Retinal pigment epithelial cell (primary cell): ENCODE measurements at places on chromosomes 2 and 18.

GRCh38 chr18:27921904-27922751, 254.8 kb downstream of the CDH2 start:
- DNase-seq = peak; percentile 100

GRCh38 chr18:57436191-57436964, 1.2 kb downstream of the ONECUT2 start:
- DNase-seq = no peak

GRCh38 chr2:39772086-39772811, 6.8 kb downstream of the THUMPD2 start:
- DNase-seq = no peak

DNA sequence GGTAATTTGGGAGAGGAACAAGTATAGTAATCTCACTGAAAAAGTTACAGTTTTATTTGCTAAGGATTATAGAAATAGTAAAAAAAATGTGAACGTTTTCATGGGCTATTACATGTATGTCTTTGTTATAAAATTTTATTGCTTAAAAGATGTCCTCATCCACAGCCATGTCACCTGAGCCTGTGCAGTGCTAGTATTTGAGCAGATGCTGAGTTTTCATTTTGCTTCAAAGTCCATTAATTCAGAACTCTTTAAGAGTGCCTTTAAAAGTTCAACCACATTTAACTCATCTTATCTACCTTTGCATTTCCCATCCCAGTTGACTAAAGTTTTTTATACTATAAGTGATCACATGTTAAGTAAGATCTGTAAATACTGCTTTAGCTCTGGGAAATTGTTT, 52.6 kb downstream of the DPP10 start:
- no peak for DNase-seq

DNA sequence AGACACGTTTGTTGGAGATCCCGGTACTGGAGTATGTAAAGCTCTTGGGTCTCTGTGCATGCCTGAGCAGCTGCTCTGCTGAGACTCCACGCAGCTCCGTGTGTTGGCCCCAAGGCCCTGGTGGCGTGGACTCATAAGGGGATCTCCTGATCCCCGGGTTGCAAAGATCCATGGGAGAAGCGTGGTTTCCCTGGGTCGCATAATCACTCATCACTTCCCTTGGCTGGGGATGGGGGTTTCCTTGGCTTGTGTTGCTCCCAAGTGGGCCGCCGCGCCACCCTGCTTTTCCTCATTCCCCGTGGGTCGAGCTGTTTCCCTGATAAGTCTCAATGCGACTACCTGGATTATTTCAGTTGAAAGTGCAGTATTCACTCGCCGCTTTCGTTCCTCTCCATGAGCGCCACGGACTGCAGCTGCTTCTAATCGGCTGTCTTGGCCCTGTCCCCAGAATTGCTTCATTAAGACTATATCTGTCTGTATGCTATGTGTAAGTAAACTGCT, 76.0 kb downstream of the EPC2 start:
- peak; percentile 17 for DNase-seq

- no peak for DNase-seq
Measured at GRCh38 chr2:46303233-46303632, 6.0 kb downstream of the EPAS1 start.

DNA sequence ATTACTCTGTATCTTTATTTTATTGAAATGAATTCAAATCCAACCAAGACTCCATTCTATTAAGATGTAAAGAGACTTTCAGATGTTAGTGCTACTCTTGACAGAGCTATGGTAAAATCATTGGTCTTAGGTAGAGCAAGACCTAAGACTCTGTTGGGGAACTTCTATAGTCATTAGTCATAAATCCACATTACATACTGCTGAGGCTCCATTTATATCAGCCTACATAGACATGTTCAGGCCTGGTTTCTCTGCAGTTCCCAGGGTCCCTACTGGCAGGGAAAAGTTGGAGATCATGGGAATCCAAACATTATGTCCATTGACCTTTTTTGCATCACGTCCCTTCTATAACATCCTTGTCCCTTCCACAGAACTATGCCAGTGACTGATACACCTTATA, 580.4 kb upstream of the ZEB2 start:
- no peak for DNase-seq

DNA sequence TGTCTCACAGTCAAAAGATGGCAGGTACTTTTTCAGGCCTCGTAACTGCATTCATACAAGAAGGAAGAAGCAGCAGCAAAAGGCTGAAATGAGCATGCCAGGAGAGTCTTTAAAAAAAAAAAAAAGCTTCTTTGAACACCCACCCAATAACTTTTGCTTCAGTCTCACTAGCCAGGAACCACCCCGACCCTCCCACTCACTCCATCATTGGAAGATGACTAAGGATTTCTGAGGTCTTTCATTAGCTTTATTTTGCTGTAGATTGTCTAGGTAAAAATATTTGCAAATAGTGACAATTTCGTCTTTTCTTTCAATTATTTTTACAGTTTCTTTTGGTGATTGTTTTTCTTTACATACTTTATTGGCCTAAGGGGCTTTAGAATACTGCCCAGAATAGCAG, 37.9 kb downstream of the RBBP8 start:
- no peak for DNase-seq

- DNase-seq = no peak
Measured at GRCh38 chr2:44926957-44927356, 14.5 kb upstream of the SIX3 start.

GRCh38 chr2:27710640-27711430, 47.1 kb downstream of the SLC4A1AP start:
- no peak for DNase-seq

GRCh38 chr18:35026407-35027061, 14.7 kb upstream of the MAPRE2 start:
- no peak for DNase-seq

- no peak for DNase-seq
Measured at GRCh38 chr2:174535083-174535482, 48.3 kb upstream of the GPR155 start.

DNA sequence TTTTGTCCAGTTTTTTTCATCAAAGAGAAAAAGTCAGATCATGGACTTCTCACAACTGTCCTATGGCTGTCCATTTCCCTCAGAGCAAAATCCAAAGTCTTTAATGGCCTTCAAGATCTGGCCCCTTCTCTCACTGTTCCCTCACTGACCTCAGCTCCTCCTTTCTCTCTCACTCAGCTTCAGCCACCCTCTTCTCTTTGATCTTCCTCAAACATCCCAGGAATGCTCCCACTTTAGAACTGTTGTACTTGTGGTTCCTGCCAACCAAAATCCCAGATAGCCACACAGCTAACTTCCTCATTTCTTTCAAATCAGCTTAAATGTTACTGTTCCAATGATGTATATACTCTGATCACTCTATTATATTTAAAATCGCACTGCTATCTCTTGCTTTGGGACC, 82.9 kb downstream of the NUP35 start:
- DNase-seq = peak; percentile 35

GRCh38 chr2:155218292-155218924, 519.9 kb downstream of the KCNJ3 start:
- DNase-seq = no peak

DNA sequence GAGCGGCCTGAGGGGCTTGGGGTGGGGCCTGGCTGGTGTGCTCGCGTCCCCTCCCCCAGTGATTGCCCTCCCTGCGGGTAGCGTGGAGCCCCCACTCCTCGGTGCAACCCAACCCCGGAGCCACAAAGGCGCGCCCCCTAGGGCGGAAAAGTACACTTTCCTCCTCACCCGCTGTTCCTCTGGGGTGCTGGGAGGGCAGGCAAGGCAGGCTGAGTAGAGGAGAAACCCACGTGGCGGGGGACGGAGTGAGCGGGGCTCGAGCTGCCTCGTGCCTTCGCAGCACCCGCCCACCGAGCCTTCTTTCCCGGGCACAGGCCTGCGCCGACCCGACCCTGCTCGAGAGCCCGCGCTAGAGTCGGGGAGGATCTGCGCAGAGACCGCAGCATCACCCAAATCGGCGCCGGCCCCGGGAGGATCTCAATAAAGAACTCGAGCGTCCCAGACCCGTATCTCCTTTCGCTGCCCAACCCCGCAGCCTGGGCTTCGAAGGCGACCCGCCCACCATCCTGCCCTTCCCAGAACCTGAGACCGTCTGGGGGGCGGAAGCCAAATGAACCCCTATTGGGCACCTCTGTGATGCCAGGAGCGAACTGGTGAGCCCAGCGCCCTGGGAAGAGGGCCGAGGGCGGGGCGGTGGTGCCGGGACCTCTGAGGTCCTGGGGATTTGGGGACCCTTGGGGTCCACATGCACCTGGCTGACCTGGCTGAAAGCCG, 1.5 kb downstream of the UCN start:
- DNase-seq = no peak

GRCh38 chr18:62280058-62280457, 45.1 kb upstream of the TNFRSF11A start:
- DNase-seq = no peak

DNA sequence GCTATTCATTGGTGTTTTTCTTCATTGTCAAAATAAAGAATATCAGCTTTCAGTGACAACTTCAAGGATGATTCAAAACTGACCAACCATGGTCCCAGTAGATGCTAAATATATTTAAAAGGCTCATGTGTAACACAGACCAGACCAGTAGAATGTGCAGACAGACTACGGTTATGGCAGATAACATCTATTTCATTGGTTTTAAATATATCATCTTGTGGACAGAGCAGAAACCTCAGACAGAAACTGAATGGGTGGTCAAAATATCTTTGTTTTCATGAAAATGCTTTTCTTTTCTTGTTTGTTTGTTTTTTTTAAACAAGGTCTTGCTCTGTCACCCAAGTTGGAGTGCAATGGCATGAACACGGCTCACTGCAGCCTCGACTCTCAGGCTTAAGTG, 107.4 kb upstream of the CREB1 start:
- no peak for DNase-seq

- DNase-seq = no peak
Measured at GRCh38 chr18:73787316-73787715, 360.3 kb downstream of the FBXO15 start.

- no peak for DNase-seq
Measured at GRCh38 chr2:56292951-56293350, 109.2 kb downstream of the CCDC85A start.

GRCh38 chr18:38551881-38552280, 986.3 kb upstream of the CELF4 start:
- DNase-seq = no peak

DNA sequence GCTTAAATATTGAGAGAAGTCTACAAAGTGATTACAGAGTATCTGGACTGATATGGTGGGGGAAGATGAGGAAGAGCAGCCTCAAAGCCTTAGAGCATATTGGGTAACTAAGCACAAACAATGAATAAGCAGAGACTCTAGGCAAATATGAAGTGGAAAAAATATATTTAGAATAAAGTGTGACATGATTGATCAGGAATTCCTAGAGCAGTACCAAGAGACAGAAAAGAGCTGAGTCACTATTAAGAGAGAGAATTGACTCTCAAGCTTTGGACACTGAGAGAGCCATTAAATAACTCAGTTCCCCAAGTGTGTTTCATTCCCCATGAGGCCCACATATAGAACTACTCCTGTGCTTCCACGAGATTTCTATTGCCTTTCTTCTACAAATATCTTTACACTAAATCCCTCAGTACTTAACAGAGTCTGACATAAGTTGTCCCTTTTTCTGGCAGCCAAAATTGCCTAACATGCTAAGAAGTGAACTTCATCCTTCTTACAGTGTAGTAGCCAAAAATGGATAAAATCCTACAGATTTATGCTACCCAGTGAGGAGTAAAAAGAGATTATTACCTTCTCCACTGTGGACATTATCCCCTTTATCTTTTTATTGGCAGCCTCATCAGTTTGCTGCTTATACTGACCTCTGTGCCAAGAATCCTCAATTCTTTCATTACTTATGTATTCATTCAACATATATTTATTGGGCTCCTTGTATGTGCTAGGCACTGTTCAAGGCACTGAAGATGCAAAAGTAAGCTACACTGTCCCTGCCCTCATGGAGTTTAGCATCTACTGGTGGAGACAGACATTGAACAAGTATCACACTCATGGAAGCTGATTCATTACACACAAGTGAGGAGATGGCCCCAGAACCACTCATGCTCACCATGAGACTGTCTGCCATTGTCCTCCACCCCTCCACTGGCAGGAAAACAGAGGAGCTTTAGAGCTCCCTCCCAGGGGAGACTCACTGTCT, 45.4 kb downstream of the SLC40A1 start:
- no peak for DNase-seq

DNA sequence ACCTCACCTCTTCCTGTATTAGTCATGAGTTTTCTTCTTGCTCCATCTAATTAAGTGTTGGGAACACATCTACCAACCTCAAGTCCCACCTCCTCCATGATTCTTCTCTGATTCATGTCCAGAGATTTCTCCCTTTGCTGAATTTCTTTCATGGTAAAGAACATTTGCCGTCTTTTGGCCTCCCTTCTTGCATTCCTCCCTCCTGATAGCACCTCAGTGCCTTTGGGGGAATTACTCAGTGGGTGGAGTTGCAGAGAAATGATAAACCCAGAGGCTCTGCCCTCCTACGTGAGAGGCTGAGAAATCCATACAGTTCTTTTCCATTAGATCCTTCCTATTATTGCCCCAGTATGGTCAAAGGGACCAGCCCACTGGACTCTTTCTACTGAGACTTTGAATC, 651.9 kb downstream of the SLC4A3 start:
- DNase-seq = no peak

GRCh38 chr2:162233197-162233596, 10.0 kb downstream of the FAP start:
- no peak for DNase-seq

DNA sequence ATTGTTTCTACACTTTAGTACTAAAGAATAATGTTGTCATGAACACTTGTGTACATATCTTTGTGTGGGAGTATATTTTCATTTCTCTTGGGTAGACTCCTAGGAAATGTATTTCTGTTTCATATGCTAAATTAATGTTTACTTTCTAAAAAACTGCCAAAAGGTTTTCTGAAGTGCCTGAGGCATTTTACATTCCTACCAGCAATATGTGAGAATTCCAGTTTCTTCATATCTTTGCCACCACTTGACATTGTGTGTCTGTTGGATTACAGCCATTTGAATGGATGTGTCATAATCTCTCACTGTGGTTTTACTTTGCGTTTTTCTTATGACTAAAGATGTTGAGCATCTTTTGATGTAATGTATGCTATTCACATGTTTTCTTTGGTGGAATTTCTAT, 428.2 kb upstream of the KCNH7 start:
- DNase-seq = peak; percentile 55

GRCh38 chr2:106306387-106306786, 112.3 kb upstream of the UXS1 start:
- no peak for DNase-seq

DNA sequence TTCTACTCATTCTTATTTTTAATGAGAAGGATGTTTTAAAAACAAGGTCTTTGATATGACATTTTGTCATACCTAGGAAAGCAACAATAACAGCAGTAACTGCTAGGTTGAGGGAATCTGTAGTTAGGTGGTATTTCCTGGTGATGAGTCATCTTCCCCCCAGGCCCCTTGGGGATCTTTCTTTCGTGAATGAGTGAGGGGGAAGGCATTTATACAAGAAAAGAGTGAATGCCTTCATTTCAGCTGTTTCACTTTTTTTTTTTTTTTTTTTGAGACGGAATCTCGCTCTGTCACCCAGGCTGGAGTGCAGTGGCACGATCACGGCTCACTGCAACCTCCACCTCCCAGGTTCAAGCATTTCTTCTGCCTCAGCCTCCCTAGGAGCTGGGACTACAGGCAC, 108.6 kb downstream of the MAP4K4 start:
- DNase-seq = no peak
